ENCODE measurements at places on chromosomes 2 and 18. TPM values are rescaled to one million over a fixed set of nuclear protein-coding genes. Genes with fewer than 3 reads are reported as not detected.

The PRKAG3 gene
- not detected for total RNA-seq

- H3K4me1 ChIP-seq = no peaks in the 10 kb centered on the region
- no peak for DNase-seq
- H3K4me3 ChIP-seq = no peak overlapping the region
- H3K27ac ChIP-seq = no peak overlapping the region
- H3K36me3 ChIP-seq = no peaks in the 10 kb centered on the region
Observed at GRCh38 chr18:25831301-25831701, 259.1 kb downstream of the SS18 start.

DNA sequence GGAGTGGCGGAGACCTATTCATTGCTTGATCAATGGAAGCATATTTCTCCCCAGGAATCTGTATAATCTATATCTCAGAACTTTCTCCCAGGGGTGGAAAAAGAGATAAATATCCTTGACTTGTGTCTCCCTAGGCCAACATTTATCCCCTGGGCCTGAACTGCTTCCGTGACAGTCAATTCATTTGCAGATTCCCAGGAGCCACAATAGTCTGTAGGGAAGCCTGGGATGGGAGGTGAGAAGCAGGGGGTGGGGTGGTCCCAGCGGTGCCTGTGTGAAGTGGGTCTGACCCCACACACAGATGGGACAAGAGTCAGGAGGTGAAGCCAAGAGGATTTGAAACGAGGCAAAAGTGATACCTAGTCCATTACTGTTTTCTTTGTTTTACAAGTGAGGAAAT, 166.8 kb downstream of the DPP10 start:
- no peaks in the 10 kb centered on the region for H3K4me1 ChIP-seq
- DNase-seq = no peak
- peaks cover 1% of the 10 kb centered on the region for H3K27me3 ChIP-seq
- H3K4me3 ChIP-seq = no peak overlapping the region
- no peak overlapping the region for H3K27ac ChIP-seq
- H3K36me3 ChIP-seq = no peaks in the 10 kb centered on the region

The FOXD4L1 gene
- not detected for total RNA-seq

DNA sequence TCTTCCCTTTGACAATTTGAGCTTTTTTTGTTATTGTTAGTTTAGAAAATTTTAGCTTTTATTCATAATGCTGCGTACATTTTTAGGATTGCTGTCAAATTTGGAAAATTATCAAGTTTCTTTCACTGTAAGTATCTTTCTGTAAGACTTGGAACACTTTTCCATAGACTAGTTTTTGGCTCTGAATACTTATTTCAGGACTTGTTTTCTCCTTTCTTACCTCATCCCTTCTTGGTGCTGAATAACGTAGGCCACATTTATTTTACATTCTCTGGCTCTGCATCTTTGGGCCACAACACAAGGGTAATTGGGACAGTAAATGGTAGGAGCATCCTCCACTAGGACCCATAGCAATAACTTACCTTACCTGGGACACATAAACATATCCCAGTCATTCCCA, 85.1 kb downstream of the CCDC85A start:
- H3K27ac ChIP-seq = no peak overlapping the region
- no peaks in the 10 kb centered on the region for H3K4me1 ChIP-seq
- no peak for DNase-seq
- H3K4me3 ChIP-seq = no peak overlapping the region
- no peaks in the 10 kb centered on the region for H3K36me3 ChIP-seq

The OR6B2 gene
- total RNA-seq = not detected

The MYO3B gene
- total RNA-seq = 0.09 TPM

- no peaks in the 10 kb centered on the region for H3K36me3 ChIP-seq
- H3K4me1 ChIP-seq = peaks cover 5% of the 10 kb centered on the region
- no peak overlapping the region for H3K4me3 ChIP-seq
- H3K27me3 ChIP-seq = peaks cover 7% of the 10 kb centered on the region
- no peak overlapping the region for H3K27ac ChIP-seq
- DNase-seq = no peak
Observed at GRCh38 chr2:239605976-239606375, 205.2 kb upstream of the HDAC4 start.
